ENCODE measurements at places on chromosomes 13 and 19.
A peak's percentile ranks its signal among the peaks of the same experiment; 100 is the strongest.

GRCh38 chr13:29963089-29963488, 112.7 kb upstream of the UBL3 start:
- DNase-seq = no peak

DNA sequence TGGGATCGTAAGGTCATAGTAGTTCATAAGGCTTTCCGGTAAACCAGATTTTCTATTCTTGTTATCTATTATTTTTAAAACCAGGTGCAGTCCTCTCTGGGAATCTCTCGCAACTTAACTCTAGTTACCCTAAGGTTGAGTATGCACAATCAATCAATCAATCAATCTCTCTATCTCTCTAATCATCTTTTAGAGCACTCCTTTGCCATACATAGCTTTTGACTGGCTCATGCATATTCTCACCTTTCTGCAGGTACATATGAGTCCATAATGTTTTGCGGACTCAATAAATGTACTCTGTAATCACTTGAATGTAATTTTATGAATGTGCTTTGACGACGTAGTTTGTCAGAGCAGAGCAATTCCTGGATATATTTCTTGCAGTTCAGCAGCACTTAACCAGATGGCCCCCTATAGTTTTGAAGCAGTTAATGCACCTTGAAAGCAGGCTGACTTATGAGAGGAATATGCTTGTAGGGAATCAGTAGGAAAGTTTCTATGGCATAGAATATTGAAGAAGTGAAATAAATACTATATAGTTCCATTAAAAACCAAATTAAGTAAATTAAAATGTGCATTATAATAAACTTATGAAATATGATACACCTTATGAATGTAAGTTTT, 524.7 kb downstream of the GPC5 start:
- peak; percentile 24 for DNase-seq

- DNase-seq = no peak
Observed at GRCh38 chr19:14530005-14530348, 583 bp downstream of the TECR start.

DNA sequence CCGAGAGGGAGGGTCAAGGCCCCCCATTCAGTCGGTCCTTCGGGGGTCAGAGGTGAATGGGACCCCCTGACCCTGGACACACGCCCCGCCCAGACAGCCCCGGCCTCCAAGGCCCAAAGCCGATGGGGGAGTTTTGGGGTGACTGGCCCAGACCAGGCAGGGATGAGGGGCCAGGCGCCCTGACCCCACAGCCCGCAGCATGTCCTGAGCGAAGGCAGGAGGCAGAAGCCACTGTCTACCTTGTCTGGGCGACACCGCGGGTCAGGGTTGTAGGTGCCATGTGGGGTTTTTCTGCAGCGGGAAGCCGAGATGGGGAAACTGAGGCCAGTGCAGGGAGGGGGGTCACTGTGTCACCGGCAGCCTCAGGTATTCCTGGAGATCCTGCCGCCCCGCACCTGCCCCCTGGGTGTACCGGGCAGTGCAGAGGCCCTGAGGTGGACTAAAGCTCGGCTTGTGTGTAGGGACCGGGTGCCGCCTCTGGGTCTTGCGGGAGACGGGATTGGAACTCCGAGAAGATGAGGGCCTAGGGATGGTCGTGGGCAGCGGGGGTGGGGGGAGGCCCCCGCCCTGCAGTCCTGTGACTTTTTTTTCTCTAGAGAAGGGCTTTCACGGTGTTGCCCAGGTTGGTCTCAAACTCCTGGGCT, 8.5 kb downstream of the ARID3A start:
- DNase-seq = no peak

DNA sequence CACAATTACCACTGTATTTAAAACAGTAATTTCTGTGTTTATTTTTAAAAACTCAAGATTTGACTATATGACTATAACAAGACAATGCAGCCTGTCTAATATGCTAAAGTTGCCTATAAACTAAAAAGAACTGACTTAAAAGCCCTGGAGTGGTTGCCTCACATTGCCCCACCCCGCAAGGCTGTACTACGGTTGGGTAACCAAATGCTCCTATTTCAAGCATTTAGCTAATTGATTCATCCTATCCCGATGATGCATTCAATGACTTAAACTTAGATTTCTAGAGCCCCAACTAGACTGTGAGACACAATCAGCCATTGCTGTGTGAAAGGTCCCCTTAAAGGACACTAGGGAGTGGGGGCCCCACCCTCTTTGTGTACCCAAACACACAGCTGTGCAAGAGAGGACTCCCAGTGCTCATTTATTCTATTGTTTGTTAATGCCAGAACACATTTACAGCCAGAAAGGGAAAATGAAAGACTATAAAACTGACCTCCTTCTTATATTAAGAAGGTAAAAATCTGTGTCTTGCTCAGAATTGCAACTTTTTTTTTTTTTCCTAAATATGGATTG, 66.9 kb downstream of the MIPEP start:
- no peak for DNase-seq

- no peak for DNase-seq
Observed at GRCh38 chr13:24865163-24865953, 101.4 kb downstream of the RNF17 start.

- DNase-seq = peak; percentile 26
Observed at GRCh38 chr13:95660981-95661581, 15.9 kb upstream of the DNAJC3 start.

- no peak for DNase-seq
Observed at GRCh38 chr19:40775632-40776022, 306 bp downstream of the MIA start.

GRCh38 chr19:17778968-17779929, 15.7 kb upstream of the B3GNT3 start:
- peak; percentile 83 for DNase-seq

DNA sequence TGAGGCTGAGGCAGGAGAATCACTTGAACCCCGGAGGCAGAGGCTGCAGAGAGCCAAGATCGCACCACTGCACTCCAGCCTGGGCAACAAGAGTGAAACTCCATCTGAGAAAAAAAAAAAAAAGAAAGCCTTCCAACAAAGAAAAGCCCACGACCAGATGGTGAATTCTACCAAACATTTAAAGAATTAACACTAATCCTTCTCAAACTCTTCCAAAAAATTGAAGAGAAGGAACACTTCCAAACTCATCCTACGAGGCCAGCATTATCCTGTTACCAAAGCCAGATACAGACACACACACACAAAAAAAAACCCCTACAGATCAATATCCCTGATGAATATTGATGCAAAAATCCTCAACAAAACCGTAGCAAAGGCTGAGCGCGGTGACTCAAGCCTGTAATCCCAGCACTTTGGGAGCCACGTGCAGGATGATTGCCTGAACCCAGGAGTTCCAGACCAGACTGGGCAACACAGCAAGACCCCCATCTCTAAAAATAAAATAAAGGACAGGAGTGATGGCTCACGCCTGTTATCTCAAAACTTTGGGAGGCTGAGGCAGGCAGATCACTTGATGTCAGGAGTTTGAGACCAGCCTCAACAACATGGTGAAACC, 6.2 kb upstream of the EVI5L start:
- no peak for DNase-seq

DNA sequence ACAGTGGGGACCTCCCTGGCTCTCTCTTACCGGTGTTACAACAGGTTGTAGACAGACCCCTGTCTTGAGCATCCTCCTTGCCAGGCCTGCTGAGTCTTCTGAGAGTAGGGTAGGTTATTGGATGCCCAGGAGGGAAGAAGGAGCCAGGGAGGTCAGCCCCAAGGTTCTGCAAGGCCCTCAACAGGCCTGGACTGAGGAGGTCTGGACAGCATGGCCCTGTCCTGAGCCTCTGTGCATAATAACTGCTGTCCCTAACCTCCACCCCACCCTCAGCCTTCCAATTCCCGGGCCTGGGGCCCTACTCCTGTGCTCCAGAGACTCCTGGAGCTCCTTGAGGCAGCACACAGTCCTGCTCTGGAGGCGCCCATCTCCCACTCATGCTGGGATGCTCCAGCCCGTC, 336 bp downstream of the CD22 start:
- DNase-seq = no peak

DNA sequence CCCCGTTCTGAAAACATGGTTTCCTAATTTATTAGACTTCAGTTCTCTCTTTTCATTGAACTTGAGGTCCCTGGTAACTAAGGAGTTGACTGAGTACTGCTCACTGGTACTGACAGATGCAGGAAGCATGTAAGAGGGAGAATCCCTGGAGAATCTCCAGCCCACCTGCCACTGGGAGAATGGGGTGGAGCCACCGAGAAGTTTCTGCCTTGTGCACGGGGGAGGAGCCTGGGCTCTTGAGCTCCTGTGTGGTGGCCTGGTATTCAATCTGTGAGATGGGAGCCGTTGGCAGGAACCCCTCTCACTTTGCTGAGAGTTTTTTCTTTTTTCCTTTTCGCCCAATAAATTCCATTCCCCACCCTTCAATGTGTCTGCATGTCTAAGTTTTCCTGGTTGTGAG, 13.2 kb upstream of the AKAP11 start:
- peak; percentile 37 for DNase-seq

DNA sequence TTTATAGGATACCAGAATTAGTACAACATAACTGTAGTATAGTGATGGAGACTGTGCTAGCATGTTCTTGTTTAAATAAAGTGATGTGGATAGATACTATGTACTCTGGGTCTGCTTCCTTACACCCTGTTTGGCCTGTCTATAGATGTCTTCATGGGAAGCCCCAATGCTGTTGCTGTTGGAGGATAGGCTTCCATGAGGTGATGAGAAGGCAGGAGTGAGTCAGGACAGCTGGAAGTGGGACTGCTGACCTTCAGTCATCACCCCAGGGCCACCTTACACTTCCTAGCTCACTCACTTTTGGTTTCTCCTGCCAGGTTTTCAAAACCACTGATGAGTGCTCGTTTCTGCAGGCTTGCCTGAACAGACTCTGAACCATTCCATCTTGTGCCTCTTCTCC, 4.2 kb downstream of the KCTD4 start:
- no peak for DNase-seq

- DNase-seq = no peak
Observed at GRCh38 chr13:101529422-101529821, 76.9 kb downstream of the ITGBL1 start.

- no peak for DNase-seq
Observed at GRCh38 chr13:23751195-23751594, 138.0 kb downstream of the MIPEP start.

DNA sequence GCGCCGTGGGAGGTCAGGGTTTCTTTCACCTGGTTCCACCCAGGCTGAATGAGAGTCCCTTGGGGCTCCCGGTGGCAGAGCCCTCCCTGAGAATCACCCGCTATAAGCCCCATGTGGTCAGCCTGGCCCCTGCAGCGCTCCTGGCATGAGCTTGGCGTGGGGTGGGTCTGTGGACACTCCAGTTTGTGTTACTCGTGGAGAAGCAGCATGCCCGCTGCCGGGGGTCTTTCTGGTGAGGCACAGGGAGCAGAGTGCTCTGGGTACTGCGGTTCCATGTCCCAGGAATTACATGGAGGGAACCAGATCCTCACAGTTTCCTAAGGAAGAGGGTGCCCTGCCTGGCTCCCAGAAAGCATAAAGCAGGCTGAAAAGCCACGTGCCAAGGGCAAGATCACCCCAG, 62.2 kb downstream of the SMARCA4 start:
- DNase-seq = no peak

- DNase-seq = no peak
Observed at GRCh38 chr19:39670998-39671397, 15.3 kb downstream of the LGALS16 start.

GRCh38 chr13:21909331-21909730, 238.5 kb downstream of the FGF9 start:
- no peak for DNase-seq

DNA sequence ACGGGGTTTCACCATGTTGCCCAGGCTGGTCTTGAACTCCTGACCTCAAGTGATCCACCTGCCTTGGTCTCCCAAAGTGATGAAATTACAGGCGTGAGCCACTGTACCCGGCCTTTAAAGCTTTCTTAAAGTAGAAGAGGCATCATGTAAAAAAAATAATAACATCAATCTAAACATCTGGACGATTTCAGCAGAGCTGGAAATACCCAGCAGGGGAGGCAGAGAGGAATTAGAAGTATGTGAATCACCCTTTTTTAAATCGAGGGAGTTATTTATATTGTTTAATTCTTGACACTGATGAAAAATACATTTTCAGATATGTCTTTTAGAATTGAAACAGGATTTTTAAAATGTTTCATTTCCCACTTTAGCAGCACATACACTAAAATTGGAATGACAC, 37.4 kb upstream of the MTIF3 start:
- no peak for DNase-seq

DNA sequence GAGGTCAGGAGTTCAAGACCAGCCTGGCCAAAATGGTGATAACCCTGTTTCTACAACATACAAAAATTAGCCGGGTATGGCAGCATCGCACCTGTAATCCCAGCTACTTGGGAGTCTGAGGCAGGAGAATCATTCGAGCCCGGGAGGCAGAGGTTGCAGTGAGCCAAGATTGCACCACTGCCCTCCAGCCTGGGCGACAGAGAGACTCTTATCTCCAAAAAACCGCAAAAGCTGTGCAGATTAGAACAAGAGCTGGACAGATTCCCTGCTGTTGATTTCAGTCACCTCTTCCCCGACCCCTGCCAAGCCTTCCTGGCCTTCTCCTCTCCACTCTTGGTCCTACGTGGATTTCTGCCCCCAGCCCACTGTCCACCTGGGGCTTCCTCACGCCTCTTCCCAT, 8.3 kb downstream of the CAMSAP3 start:
- no peak for DNase-seq

DNA sequence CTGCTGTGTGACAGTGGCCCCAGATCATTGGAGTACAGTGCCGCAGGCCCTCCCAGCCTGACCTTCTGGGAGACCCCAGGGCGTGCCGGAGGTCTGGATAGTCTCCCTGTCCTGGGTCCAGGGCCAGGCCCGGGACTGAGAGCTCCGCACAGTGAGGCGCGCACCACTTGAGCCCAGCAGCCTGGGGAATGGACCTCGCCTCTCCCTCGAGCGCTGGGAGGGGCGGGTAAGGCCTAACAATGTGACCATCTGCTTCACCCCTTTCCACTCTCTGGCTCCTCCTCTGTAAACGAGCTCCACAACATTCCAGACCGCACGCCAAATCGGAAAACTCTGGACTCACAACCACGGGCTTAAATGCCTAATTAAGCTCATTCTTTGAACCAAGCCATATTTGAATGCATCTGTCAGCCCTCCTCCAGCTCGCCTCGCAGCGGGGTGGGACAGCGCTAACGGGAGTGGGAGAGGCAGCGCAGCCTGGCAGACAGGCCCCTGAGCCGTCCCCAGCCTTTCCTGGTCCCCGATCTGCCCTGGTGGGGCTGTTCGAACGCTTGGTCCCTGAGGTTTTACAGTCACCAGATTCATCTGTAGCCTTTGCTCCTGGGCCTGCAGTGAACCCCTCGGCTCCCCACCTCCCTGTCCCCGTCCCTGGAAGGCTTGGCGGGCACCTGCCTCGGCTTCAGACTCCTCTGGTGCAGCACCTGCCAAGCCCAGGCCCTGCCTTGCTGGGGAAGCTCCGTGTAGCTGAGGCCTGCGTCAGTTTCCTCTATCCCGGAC, 120.7 kb upstream of the VSTM2B start:
- peak; percentile 79 for DNase-seq

- no peak for DNase-seq
Observed at GRCh38 chr13:91817250-91817649, 418.8 kb downstream of the GPC5 start.

Data from iPS-NIHi11 (cell line).